Activated CD4-positive, alpha-beta T cell treated with anti-CD3 and anti-CD28 coated beads for 1 hour (primary cell): ENCODE measurements at places on chromosomes 6 and 20.

- no peak for DNase-seq
These were observed 83.0 kb downstream of the TMEM242 start for GRCh38 chr6:157240059-157240959.

DNA sequence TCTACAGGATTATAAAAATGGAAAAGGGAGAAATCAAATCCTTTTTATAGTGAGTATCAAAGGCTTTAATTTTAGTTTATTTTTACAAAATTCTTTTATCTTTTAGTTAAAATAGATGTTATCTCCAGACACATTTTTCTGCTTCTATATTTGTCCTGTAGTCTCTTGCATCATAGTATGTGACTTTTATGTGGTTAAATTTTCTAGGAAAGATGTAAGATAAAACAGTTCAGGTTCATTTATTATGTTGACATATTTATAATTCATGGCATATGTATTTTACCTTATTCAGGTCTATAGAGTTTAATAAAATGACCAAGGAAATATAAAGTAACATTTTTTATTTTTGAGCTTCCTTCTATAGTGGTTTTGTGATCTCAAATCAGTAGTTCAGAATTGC, 52.7 kb upstream of the PRL start:
- no peak for DNase-seq

- DNase-seq = no peak
These were observed 23.7 kb upstream of the SEC63 start for GRCh38 chr6:107981695-107982094.

GRCh38 chr6:162921062-162921461, 193.3 kb downstream of the PACRG start:
- no peak for DNase-seq

- no peak for DNase-seq
These were observed 27.2 kb upstream of the QKI start for GRCh38 chr6:163387317-163387716.

- DNase-seq = no peak
These were observed 40.4 kb downstream of the FAM8A1 start for GRCh38 chr6:17640477-17640917.

GRCh38 chr20:47235853-47236638, 120.5 kb downstream of the ZMYND8 start:
- no peak for DNase-seq

DNA sequence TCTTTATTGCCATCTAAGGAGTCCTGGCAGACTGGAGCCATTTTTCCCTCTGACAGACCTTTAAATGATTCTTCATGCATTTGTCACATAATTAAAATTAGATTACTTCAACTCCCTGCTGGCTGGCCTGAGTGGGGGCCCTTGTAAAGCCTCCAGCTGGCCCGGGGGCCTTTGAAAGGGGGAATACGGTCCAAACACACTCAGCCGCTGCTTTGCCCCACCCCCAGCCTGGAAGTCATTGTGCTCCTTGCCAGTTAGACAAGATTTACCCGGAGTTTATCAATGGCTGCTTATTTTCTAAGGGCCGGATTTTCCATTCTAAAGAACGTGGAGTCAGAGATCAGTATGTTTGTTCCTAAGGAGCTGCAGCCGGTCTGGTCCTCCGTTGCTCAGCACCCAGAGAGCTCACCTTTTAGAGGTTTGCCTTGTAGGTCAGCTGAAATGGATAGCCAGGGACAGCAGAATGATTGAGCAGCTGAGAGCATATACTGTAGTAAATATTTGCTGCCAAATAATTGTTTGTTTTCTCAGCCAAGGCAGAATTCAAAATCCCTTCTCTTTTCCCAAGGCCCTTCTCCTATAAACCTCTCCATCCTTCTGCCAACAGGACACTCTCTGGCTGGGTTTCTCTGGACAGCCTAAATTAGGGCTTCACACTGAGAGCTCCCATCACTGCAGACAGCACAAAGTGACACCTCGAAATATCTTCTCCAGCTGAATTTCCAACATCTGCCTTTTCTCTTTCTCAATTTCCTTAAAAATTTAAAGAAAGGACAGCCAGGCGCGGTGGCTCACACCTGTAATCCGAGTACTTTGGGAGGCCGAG, 68.4 kb upstream of the RBM24 start:
- DNase-seq = no peak

- no peak for DNase-seq
These were observed 39.1 kb downstream of the LGSN start for GRCh38 chr6:63280639-63281180.

DNA sequence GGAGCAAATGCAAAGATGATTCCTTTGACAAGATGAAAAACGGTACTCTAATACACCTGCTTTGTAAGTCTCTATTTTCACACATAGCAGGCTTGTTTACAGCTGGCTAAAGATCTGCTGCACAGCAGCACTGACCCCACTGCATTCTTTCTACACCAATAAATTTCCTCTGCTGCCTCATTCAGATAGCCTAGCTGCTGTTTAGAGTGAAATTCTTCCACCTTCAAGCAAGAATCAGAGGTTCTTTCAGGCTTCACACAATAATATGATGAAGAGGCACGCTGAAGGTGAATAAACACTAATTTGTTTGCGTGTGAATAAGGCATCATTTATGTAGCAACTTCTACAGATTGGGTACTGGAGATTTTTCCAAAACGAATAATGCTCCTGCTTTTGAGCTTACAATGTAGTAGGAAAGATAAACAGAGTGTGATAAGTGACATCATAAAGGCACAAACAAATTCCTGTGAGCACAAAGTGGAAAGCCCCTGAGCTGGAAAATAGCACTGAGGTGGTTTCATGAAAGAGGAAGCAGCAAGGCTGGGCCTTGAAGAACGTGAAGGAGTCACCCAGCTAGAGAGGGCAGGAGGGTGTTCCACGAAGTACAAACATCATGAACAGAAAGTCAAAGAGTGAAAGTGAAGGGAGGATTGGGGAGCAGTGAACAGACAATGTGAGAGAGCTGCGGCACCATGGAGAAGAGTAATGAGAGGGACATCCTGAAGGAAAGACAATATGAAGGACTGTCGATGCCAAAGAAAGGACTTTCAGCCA, 543.4 kb downstream of the CD83 start:
- DNase-seq = peak; percentile 28

GRCh38 chr6:5892669-5893068, 114.1 kb downstream of the NRN1 start:
- DNase-seq = no peak

DNA sequence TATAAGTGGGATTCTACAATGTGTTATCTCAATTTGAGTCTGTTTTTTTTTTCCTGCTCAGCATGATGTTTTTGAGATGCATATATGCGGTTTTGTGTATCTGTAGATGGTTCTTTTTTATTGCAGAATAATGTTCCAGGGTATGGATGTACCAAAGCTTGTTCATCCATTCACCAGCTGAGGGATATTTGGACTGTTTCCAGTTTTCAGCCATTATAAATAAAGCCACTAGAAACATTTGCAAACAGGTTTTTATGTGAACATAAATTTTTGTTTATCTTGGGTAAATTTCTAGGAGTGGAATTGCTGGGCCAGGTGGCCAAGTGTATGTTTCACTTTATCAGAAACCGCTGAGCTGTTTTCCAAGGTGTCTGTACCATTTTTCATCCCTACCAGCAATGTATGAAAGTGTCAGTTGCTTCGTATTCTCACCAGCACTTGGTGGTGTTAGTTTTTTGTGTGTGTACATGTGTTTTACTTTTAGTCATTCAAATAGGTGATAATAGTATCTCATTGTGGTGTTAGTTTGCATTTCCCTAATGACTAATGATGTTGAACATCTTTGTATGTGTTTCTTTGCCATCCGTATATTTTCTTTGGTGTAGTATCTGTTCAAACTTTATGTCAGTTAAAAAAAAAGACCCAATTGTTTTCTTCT, 124.2 kb downstream of the CEBPB start:
- DNase-seq = no peak

DNA sequence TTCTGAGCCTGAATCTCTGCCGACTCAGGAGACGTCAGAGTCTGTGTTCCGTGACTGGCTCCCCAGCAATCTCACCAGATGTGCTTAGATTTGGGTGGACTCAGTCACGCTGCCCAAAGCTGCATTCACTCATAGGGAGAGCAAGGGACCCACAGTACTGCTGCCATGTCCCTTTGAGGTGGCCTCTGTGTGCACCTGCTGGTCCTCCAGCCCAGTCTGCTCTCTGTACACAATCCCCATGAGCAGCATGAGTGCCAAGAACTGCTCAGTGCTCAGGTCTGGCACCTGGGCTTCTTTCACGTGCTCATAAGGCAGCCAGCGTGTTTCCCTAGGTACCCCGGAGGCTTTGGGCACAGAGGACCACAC, 44.2 kb upstream of the TIAM2 start:
- no peak for DNase-seq

DNA sequence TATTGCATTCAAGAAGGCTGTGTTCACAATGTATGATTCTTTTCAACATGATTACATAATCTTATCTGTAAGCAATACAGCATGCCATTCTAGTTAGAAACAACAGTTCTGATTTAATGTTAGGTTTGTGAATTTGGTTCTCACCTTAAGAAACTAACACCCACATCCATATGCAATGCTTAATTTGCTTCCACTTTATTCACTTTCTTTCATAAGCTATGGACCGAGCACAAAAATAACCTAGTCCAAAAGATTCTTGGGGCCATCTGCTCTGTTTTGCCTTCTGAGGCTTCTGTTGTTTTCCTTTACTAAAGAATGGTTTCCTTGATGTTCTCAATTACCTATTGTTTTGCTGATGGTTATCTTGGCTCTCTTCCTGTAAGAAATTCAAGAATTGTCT, 258.2 kb downstream of the EYS start:
- no peak for DNase-seq

DNA sequence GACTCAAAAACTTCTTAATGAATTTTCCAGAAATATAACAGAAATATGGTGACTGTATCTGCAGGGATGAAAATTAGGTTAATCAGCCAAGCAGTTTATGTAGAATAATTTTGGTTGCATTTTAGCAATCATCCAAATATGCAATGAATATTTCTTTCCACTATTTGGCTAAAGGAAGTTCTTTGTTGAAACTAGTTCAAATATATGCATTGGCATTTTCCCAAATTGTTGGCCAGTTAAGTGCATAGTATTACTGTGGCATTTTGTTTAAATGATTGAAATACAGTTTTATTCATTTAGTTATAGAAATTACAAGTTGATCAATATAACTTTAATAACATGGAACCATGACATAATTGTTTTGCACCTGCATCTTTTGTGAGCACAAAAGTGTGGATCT, 115.5 kb downstream of the DOK5 start:
- DNase-seq = no peak

- DNase-seq = no peak
These were observed 30.9 kb downstream of the KIAA1755 start for GRCh38 chr20:38229376-38230252.

- no peak for DNase-seq
These were observed 52.9 kb downstream of the TINAG start for GRCh38 chr6:54361188-54361587.

DNA sequence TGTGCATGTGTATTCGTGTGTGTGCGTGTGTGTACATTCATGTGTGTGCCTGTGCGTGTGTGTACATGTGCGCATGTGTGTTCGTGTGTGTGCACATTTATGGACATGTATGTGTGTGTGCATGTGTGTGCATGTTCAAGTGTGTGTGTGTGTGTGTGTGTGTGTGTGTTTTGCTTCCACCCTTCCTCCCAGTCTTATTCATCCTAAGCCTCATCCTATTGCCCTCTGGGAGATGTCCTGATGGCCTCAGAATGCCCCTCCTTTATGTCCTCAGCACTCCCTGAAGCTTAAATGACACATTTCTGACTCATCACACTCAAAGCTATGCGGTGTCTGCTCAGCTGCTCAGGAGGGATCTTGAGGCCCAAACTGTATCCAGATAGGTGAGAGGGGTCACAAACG, 76.6 kb upstream of the CCDC167 start:
- DNase-seq = no peak

DNA sequence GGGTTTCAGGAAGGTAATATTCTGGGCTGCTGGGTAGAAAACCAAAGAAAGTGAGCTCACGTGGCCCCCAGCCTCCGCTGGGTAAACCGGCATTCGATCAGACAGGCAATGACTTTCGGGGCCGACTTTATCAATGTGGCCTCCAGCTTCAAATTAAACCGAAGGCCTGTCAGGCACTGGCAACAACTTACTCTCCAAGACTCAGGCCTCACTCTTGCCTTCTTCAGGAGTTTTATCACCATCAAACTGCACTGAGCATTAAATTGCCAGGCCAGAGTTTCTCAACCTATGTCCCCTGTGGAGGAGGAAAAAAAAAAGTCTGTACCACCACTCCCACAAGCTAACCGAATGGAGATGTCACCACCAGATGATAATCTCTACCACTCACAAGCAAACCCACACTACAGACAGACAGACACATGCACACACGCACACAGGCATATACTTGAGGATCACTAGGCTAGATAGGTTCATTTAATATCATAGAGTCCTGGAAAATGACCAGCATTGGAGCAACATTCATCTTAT, 1.1 kb upstream of the MBOAT1 start:
- no peak for DNase-seq

GRCh38 chr20:57265336-57265996, 975 bp downstream of the BMP7 start:
- no peak for DNase-seq

DNA sequence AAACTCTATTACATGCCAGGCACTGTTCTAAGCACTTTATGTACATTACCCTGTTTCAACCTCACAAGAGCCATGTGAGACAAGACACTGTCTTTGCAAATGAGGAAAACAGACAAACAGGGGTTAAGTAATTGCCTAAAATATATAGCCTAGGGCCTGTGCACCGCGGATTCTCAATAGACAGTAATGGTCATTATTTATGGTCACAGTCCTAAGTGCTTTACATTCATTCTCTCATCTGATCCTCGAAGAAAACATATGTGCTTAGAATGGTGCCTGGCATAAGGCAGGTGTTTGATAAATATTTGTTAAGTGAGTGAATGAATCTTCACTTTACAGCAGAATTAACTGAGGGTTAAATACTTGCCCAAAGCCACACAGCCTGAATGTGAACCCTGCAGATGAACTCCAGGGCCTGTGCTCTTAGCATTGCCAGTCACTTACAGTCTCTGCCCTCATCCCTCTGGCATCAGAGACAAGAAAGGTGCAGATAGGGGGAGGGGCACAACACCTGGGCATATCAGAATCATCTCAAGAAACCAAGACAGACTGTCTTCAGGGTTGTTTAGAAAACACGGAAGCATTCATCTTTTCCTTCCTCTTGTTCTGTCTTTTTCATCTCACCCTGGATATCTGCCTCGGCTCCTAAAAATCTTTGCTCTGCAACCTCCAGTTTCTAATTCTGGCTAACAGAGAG, 92.8 kb upstream of the SASH1 start:
- no peak for DNase-seq

GRCh38 chr6:53134601-53135235, 13.9 kb downstream of the GCM1 start:
- no peak for DNase-seq

DNA sequence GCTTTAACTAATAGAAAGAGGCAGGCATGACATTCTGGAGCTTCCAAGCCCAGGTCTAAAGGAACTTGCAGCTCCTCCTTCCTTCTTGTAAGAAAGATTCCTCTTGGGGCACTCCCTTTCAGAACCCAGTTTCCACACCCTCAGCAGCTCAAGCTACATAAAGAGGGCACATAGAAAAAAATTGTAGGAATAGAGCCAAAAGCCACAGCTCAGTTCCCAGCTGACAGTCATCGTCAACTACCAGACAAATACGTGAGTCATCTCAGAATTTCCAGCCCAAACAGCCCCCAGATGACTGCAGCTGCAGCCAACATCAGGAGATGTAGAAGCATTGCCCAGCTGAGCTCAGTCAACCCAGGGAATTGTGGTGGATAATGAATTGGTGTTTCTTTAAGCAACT, 349.8 kb upstream of the ARID1B start:
- no peak for DNase-seq

- no peak for DNase-seq
These were observed 136.8 kb upstream of the PTPRK start for GRCh38 chr6:128657181-128657580.

GRCh38 chr6:113995634-113996033, 24.7 kb upstream of the HDAC2 start:
- DNase-seq = no peak
